Stimulated activated CD8-positive, alpha-beta memory T cell treated with anti-CD3 and anti-CD28 coated beads, Interleukin-4, amount 100 ng/mL, for 24 hours (primary cell): ENCODE measurements at places on chromosomes 6 and 20.
A peak's percentile ranks its signal among the peaks of the same experiment; 100 is the strongest.

DNA sequence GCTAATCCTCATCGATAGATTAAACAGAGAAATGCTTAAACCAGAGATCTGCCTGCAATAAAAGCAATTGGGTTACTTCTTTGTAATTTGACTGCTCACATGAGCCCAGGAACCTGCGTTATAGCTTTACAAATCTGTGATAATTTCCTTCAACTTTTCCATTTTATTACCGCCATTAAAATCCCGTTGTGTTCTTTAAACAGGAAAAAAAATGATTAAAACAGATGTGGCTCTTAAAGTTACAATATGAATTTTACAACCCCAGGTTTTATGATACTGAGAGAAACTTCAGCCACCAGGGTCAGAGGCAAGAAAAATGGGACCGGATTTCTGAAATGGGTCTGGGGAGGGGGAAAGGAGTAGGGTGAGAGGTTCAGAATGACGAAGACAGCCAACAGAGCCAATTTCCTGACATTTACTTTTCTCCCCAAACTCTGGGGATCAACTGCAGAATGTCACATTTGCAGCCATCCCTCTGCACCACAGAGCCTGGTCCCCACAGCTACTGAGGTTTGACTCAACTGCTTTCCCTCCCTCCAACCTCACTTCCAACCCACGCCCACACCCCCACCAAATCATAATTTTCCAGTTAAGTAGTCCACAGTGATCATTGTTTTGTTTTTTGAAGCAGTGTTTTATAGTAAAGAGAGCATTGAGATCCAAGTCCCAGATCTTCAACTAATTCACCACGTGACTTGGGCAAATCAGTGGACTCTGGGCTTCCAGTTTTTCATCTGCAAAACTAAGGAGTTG, 77.6 kb upstream of the EYA2 start:
- no peak for DNase-seq

- DNase-seq = no peak
These were observed 57.9 kb downstream of the HIVEP1 start for GRCh38 chr6:12069891-12070529.

GRCh38 chr6:9398071-9398766, 962.9 kb upstream of the SLC35B3 start:
- no peak for DNase-seq

GRCh38 chr6:47545223-47545622, 67.6 kb downstream of the CD2AP start:
- no peak for DNase-seq

DNA sequence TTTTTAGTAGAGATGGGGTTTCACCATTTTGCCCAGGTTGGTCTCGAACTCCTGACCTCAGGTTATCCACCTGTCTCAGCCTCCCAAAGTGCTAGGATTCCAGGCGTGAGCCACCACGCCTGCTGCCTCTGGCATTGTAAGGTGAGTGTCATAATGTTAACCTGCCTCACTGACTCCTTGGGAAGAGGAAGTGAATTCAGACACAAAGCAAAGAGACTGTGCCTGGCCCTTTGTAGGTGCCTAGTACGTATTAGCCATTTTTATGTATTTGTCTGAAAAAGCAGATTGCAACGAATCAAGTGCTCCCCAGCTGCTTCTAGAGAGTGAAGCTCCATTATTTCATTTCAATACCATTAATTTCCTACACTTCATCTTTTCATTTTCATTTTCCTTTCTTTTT, 260.5 kb downstream of the SAMD5 start:
- no peak for DNase-seq

- no peak for DNase-seq
These were observed 2.4 kb upstream of the PRPH2 start for GRCh38 chr6:42724825-42725224.

GRCh38 chr6:20534295-20535262, at the start of gene CDKAL1:
Gene CDKAL1, plus strand, starts transcription at chr6:20534457. Its CDS starts 11,894 bp downstream, at chr6:20546351.
- peak; percentile 84 for DNase-seq

DNA sequence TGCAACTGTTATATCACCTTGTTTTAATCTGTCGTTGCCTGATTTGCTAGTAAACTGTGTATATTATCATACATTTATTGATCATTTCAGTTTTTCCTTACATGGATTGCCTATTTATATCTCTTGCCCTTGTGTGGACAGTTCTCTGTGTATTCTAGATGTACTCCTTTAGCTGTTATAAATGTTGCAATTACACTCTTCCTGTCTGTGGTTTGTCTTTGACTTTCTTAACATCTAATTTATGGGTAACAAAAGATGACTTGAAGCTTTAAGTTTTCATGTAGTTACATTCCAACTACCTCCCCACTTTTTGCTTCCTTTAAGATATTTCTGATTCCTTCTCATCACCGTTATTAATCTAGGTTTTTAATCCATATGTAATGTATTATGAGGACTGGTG, 22.6 kb downstream of the PLCB1 start:
- no peak for DNase-seq

GRCh38 chr6:74058606-74059005, 362.6 kb downstream of the CD109 start:
- DNase-seq = no peak

- no peak for DNase-seq
These were observed 46.6 kb upstream of the TMEM30A start for GRCh38 chr6:75331151-75331550.

DNA sequence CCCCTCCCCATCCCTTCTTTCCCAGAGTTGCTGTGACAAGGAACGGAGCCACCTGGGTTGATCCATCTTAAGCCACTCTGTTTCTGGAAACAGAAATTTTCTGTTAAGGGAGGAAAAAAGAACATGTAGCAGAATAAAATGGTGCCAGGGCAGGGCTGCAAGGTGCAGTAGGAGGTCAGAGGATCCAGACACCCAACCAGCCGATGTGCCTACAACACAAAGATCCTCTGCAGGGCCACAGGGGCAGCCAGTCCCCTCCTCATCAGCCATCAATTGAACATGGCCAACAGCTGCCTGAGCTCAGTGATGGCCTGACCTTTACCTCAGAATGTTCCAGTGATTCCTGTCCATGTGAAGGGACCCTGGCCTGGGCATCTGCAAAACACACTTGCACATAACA, 11.9 kb downstream of the MDFI start:
- no peak for DNase-seq

DNA sequence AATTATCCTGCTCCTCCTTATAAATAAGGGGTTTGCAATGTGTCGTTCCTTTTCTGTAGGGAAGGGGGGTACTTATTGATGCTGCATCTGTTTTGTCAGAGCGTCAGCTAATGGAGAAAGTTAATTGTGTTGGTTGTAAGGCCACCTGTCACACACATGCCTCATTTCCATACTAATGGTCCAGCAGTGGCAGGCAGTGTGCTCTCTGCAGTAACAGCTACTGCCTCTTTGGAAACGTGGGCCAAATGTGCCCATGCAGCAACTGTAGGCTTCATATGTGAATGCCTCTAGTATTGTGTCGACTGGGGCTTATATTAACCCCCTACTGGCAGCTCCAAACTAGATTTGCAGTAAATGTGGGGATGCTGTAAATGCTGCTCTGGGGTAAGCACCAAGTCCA, 56.3 kb upstream of the OLIG3 start:
- DNase-seq = no peak

GRCh38 chr6:11318835-11319813, 86.7 kb upstream of the NEDD9 start:
- no peak for DNase-seq

- no peak for DNase-seq
These were observed 27.7 kb downstream of the FAM50B start for GRCh38 chr6:3876866-3877265.

DNA sequence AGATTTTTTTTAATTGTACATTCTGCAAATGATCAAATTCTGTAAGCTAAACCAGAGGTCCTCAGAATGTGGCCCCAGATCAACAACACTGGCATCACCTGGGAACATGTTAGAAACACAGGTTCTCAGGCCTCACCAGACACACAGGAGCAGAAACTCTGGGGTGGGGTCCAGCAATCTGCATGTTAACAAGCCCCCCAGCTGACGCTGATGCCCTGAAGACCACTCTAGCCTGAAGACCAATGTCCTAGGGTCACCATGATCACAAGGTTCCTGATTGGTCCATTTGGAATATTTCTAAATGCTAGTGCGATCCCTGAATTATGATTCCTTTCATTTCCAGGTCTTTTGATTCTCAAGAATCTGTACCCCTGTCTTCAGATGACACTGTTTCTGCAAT, 2.4 kb upstream of the LY86 start:
- DNase-seq = no peak

GRCh38 chr6:1705183-1705582, 95.5 kb downstream of the FOXC1 start:
- no peak for DNase-seq

DNA sequence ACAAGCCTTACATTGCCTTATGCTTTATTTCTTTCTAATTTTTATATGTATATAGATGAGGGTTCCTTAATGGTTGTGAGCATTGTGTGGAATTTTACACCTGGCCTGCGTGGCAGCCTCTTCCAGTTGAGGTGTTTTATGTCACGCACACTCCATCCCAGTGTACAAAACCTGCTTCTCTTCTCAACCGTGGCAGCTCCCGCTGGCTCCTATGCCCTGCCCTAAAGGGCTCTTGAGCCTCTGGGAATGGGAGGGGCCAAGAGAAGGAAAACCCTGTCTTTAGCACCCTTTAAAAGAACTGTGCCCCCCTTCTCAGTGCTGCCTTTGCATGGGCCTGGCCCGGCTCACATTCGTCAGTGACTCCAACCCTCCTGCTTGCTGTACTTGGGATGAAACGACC, 4.3 kb upstream of the DNAJC5 start:
- no peak for DNase-seq

- no peak for DNase-seq
These were observed 55.3 kb downstream of the RARS2 start for GRCh38 chr6:87534377-87535047.

- DNase-seq = no peak
These were observed 101.9 kb upstream of the NAA20 start for GRCh38 chr20:19915111-19915798.

GRCh38 chr6:113461153-113461932, 395.8 kb upstream of the MARCKS start:
- DNase-seq = no peak

- no peak for DNase-seq
These were observed 8.0 kb downstream of the QKI start for GRCh38 chr6:163422550-163422949.

- no peak for DNase-seq
These were observed 1.1 kb downstream of the RNF144B start for GRCh38 chr6:18388271-18388670.

GRCh38 chr6:96760153-96760687, 77.1 kb downstream of the GPR63 start:
- no peak for DNase-seq

DNA sequence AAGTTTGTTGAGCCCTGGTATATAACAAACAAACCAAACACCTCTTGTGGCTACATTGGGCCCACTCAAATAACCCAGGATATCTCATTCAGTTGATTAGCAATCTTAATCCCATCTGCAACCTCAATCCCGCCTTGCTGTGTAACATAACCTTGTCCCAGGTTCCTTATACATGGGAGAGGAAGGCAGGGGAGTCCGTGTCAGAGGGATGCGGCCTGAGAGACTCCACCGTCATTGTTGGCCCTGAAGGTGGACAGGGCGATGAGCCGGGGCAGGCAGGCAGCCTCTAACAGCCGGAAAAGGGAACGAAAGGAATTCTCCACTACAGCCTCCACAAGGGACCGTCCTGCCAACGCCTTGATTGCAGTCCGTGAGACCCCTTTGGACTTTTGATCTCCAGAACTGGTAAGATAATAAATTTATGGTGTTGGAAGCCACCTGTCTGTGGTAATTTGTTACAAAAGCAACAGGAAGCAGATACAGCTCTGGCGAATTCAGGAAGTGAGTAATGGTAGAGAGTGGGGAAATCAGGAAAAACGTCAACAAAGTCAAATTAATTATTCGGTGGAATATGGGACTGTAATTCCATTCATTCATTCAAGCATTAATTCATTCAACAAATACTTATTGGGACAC, 124.5 kb upstream of the SALL4 start:
- DNase-seq = no peak

DNA sequence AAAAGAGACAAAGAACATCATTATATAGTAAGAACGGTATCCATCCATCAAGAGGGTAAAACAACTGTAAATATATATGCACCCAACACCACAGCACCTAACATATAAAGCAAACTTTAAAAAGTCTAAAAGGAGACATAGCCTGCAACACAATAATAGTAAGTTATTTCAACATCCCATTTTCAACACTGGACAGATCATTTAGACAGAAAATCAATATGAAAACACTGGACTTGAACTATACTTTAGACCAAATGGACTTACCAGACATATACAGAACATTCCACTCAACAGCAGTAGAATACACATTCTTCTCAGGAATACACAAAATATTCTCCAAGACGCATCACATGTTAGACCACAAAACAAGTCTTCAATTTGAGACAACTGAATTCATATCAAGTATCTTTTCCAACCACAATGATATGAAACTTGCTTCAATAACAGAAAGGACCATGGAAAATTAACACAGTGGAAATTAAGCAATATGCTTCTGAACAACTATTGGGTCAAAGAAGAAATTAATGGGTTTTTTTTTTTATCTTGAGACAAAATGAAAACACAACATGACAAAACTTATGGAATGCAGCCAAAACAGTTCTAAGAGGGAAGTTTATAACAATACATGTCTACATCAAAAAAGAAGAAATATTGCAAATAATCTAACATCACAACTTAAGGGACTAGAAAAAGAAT, 23.9 kb upstream of the ASF1A start:
- DNase-seq = no peak

- DNase-seq = no peak
These were observed 271.6 kb upstream of the PRND start for GRCh38 chr20:4449957-4450715.

DNA sequence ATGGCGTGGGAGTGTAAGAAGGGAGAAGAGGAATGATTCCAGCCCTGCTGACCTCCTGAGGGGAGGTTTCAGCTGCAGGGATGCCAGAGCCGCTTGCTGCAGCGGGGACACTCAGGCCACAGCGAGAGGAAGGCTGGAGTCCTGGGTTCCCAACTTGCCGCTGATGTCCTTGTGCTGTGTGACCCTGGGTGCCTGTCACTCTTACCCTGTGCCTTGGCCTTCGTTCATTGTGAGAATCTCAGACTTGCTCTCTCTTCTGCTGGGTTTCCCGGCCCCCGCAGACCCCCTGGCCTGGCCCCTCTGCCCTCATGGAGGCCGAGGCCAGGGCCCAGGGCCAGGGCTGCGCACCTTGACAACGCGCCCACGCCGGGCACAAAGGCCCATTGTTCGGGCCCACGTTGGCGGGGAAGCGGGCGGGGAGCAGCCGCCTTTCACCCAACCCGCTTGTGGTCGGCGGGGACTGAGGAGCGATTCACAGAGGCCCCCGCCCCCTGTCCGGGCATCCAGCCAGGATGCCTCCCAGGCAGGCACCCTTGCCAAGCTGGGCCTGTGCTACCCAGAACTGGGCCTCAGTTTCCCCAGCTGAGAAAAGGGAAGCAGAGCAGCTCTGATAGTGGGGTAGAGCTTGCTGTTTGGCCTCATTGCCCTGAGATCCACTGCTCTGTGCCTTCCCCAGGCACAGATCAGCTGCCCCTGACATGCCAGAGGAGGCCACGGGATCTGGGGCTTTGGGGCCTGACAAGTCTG, 52.4 kb downstream of the CEBPB start:
- DNase-seq = no peak

DNA sequence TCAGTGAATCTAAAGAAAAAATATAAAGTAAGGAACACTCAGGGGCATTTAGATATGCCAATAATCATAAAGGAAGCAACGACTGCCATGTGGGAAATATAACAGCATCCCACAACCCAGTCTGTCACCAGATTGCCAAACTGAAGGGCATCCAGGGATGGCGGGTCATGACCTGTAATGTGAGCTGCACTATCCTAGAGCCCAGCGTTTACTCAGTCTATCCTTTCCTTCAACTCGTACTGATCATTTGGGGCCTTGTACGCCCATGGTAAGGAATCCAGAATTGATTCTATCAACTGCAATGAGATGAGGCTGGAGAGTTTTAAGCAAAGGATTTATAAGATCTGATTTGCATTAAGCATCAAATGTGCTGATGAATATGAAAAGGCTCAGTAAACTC, 5.3 kb downstream of the TRPC4AP start:
- DNase-seq = no peak
